ENCODE measurements at places on chromosomes 1 and 21.

DNA sequence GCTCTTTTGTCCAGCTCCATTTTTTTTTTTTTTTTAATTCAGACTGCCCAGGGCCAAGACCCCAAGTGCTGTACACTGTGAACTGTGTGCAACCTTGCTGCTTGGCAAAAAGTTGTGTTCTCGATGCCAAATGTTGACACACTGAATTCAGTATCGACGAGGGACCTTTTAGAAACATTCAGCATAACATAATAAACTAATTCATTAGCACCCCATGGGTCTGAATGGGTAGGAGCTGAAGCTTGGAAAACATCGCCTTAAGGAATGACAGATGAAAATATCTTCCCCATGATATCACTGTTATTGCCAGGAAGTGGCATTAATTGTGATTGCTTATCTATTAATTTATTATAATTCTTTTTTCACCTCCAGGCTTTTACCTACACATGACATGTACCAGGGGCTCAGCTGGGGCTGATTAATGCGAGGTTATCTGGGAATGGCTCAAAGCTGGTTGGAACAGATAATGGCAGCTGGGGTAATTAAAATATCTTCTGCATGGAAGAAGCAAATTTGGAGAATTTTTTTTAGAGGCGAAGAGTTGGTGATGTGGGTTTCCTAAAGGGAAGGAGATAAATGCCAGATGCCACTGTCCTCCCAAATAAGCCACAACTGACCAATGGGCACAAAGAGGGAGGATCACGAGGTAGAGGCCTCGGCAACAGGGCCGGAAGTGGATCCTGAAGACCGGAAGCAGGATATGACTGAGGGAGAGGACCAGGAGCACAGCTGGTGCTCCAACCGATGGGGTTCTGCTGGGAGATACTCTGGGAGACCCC, 169.3 kb downstream of the GRIK3 start:
- no peak for DNase-seq

GRCh38 chr1:147522775-147523174, 18.5 kb upstream of the BCL9 start:
- DNase-seq = no peak

- DNase-seq = no peak
Observed at GRCh38 chr1:17861685-17862084, 106.6 kb downstream of the ACTL8 start.

- no peak for DNase-seq
Observed at GRCh38 chr1:29237852-29238619, 1.7 kb downstream of the PTPRU start.

GRCh38 chr1:60984062-60984799, 98.1 kb upstream of the NFIA start:
- DNase-seq = peak; percentile 37

GRCh38 chr1:156464335-156464734, 36.2 kb downstream of the MEF2D start:
- no peak for DNase-seq

DNA sequence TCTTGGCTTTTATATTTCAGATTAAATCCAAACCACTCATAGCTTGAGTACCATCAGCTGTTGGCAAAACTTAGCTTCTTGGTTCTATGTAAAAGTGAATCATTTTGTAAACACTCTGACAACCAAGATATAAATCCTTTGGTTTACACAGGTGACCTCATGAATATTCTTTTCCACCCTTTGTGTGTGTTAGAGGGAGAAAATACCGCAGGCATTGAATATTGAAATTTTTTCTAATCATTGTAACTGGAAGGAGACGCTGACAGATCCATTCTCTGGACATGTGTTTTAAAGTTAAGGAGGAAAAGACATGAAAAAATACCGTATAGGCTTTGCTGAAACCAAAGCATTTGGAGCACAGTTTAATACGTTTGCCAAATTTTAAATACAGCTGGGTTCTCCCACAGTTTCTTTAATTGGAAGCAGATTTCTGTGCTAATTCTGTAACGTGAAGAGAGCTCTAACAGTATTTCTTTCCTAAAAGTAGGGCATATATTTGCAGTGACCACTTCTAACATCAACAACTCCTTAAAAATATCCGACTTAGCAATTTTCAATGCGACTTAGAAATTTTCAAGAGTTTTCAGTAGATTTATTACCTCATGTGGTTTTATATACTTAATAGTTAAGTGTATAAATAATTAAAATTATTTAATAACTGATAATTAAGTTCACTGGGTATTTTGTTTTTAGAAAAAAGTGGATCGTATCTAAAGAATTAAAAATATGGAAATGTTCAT, 388.2 kb downstream of the USP25 start:
- no peak for DNase-seq

GRCh38 chr21:42360317-42360716, 6.0 kb downstream of the TFF1 start:
- peak; percentile 28 for DNase-seq

DNA sequence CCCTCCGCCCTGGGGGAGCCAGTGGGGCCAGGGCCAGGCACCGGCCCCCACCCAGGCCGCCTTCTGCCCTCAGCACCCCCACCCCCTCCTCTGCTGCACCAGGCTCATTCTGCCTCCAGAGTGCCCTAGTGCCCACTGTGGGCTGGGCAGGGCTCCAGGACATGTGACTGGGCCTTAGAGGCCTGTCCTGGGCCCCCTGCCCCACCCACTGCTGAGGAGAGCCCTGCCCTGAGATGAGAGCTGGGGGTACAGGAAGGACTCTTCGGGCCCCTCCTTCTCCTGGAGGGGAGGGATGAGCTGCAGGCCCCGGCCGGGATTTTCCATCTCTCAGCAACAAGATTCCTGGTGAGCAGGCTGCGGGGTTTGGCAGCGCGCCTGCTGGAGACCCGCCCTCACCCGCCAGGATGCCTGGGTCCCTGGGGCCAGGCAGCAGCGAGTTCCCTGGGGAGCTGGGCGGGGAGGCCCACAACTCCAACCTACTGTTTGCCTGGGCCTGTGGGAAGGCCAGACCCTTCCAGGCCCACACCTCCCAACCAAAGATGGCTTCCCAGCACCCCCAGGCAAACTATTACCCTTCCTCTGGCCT, 14.0 kb downstream of the AHDC1 start:
- DNase-seq = no peak

DNA sequence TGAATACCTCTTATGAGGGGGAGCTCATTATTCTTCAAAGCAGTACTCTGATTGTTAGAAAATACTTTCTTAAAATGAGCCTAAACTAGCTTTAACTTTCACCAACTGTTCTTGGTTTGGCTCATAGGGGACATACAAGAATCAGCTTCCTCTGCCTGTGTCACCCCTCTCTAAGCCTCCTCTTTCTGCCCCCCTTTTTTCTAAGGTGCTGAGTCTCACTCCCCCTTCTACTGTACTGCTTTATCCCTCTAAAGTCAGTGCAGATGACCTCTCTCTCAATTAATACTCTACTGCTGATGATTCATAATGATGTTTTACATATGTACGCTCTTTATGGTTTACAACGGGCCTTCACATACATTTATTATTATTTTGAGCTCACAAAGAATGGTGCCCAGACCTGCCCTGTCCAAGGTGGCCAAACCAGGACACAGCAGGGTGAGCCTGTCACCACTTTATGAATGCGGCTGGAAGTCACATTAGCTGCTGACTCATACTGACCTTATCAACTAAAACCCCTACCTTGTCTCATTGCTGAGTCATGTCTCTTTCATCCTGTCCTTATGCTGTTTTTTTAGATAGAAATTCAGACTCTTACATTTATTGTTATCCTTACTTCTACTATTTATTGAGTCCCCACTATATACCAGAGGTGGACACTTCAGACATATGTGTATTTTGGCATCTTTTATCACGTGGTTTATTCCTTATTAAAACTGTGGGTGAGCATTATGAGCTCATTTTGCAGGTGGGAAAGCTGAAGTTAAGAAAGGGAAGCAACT, 126.9 kb downstream of the RNF220 start:
- DNase-seq = peak; percentile 67

GRCh38 chr1:8439015-8439702, 121.2 kb downstream of the SLC45A1 start:
- DNase-seq = no peak

- DNase-seq = no peak
Observed at GRCh38 chr1:223825767-223826748, 19.7 kb downstream of the TP53BP2 start.

DNA sequence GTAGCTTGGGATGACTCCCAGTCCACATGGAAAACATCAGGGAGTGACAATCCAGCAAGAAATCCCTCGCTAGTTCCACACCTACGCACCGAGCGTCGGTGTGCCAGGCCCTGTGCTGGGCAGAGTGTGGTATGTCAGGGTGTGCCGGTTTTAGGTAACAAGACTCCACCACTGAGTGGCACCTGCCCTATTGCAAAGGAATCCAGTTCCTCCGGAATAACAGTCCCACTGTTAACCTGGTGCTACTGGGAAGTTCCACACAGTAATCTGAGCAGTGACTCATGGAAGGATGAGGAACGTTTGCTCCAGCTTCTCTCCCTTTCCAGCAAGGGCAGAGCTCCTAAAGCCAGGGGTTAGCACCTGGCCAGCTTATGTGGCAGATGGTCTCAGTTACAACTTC, 14.3 kb downstream of the RNF207 start:
- DNase-seq = no peak

DNA sequence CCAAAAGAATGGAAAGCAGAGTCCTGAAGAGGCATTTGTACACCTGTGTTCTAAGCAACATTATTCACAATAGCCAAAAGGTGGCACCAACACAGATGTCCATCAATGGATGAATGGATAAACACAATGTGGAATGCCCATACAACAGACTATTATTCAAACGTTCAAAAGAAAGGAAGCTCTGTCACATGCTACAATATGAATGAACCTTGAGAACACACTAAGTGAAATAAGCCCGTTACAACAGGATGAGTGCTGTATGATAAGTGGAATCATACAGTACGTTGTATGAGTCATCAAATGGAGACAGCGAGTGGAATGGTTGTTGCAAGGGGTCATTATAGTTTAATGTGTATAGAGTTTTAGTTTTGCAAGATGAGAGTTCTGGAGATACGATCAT, 80.1 kb downstream of the SH3BGR start:
- DNase-seq = no peak

- DNase-seq = peak; percentile 72
Observed at GRCh38 chr1:21659099-21659923, 9.8 kb downstream of the RAP1GAP start.

DNA sequence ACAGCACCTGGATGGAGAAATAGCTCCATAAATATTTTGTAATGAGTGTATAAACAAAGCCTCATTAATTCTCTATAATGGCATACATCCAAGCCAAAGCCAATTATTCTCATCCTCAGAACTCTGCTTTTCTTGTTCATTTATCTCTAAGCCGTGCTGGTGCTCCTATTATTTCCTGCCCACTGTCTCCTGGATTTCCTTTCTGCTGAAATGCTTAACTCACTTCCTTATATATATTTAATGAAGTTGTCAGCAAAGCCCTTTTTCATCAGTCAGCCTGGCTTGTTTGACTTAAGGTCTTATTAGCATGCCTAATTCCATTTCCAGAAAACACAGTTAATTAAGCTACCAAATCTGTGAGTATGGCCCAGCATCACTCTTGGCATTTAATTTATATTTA, 93.4 kb downstream of the SLC25A24 start:
- DNase-seq = no peak

DNA sequence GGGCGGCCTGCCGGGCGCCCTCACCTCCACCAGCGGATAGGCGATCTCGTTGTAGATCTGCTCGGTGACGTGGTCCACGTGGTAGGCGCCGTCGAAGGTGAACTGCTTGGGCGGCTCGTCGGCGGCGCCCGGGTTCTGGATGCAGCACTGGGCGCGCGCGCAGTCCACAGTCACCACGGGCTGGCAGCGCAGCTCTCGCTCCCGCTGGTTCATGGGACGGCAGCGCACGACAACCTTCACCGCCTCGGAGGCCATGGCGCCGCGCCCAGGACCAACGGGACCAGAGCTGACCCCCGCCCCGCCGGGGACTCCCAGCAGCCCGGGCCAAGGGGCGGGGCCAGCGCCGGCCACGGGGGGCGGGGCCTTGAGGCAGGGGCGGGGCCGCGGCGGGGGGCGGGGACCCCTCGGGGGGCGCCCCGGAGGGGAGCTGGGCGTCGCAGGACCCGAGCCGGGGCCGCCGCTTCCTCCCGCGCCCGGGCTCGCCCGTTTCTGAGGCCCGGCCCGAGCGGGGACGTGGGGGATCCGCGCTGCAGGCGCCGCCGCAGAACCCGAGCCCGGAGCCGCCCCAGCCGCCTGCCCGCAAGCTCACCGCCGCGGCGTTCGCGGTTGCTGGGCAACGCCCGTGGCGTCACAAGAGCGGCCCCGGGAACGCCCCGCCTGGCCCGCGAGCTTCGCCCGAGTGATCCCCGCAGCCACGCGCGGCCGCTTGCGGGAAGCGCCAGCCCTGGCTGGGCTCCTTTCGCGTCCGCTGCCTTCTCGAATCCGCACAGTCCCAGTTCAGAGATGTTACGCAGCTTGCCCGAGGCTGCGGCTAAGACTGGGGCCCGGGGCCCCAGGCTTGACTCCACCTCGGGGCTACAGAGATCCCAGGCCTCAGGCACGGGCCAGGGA, at the start of gene KIF17:
KIF17 (minus strand) TSS at position 556 of the 891 bp plus-strand sequence; CDS start at position 255, 301 bp downstream.
- peak; percentile 60 for DNase-seq

GRCh38 chr1:172711558-172711957, 52.7 kb downstream of the FASLG start:
- DNase-seq = no peak

- no peak for DNase-seq
Observed at GRCh38 chr21:38376235-38376634, 119.4 kb downstream of the KCNJ15 start.

GRCh38 chr1:246329900-246330299, 177.2 kb downstream of the SMYD3 start:
- DNase-seq = peak; percentile 90

DNA sequence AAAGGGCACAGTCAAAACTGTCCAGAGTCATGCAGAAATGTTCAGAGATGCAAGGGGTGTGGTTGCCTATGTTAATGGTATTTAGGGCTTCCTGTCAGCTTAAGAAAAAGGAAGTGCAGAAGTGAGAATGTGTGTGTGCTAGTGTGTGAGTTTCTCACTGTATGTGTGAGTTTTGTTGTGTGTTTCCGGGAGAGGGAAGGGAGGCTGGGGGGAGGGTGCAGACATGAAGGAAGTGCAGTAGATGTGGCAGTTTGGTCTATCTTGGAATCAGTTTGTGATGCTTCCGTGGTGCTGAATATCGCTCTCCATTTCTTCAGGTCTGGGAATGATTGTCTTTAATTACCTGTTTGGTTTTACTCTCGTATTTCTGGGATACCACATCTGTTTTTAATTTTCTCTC, 16.5 kb upstream of the ATP6V1G3 start:
- peak; percentile 81 for DNase-seq

DNA sequence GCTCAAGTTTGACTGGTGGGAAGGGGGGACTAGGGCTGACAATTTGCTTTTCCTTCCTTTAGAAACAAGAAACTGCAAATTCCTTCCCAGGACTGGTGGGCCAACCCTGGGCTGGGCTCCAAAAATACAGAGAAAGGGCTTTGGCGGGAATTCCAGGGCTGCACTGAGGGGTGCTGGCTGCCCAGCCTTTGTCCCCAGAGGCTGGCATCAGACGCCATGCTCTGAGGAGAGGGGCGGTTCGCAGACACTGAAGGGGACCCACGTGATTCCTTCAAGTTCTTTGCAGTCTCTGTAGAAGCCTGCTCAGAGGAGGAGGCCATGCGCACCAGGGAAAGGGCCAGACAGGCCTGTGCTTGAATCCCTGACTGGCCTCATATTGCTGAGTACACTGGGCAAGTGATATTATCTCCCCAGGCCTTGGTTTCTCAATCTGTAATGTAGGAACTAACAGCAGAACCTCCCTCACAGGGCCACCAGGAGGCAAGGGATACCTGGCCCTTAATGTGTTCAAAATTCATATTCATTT, 119.5 kb downstream of the EPHB2 start:
- DNase-seq = no peak

GRCh38 chr1:58812468-58812867, 28.6 kb upstream of the JUN start:
- no peak for DNase-seq

- DNase-seq = no peak
Observed at GRCh38 chr1:46969014-46969619, 27.8 kb upstream of the CYP4A11 start.

GRCh38 chr1:63317817-63318152, 4.6 kb upstream of the FOXD3 start:
- DNase-seq = no peak

Measured in activated CD4-positive, alpha-beta T cell treated with anti-CD3 and anti-CD28 coated beads, Interleukin-2, Interleukin-6, amounts not matched to agents 100 ng/mL and 50 ng/mL, durations not matched to agents 16 hours and 8 hours (primary cell).